ENCODE measurements at places on chromosomes 2 and 18.

- DNase-seq = no peak
Measured at GRCh38 chr2:118535818-118536212, 311.6 kb downstream of the EN1 start.

DNA sequence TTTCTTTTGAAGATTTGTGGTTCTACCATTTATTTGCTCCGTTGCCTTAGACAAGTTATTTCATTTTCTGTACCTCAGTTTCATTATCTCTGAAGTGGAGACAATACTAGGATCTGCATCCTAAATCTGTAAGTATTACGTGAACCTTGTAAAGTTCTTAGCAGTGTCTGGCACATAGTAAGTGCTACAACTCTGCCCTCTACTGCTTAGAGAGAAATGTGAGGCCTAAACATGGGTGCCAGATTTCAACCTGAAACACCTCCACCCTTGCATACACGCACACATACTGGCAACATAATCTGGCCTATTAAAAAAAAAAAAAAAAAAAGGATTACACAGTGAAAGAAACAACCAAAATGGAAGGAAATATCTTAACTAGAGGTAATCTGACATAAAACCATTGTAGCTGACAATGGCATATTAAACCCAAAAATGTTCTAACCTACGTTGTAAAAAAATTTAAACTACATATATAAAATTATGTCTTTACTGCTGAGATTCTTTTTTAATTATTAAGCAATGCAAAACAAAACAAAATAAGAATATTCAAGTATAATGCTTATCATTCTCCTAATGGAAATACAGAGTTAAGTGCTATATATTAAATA, 132.6 kb downstream of the MAP2 start:
- peak; percentile 36 for DNase-seq

DNA sequence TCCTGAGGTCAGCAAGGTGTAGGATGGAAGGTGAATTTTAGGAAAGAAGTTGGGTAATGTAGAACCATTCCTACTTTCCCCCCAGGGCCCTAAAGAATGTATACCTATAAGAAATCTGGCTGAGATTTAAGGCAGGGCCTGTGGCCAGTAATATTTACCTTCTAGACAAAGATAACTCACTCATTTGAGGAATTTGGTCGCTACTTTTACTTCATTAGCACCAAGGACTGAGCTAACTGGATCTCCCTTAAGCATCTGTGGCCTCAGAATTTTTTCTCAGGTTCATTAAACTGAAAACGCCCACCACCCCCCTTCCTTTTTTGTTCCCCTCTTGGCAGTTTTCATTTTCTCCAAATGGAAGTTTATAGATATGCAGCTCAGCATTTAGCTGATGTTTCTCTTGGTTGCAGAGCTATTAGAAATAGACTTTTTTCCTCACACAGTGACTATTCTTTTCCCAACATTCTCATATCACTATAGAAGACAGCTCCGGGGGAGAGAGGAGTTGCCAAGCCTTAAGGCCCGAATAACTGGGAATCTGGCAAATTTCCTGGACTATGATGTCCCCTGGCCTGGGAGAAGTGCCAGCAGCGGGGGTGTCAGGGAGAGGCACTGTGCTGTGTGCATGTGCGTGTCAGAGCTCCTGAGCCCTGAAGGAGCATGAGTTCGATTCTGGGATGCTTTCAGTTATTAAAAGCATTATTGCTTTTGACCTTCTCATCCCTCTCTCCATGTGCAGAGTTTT, 310.9 kb downstream of the PRKCE start:
- peak; percentile 75 for DNase-seq

GRCh38 chr2:121803503-121803902, 48.1 kb downstream of the TSN start:
- DNase-seq = no peak

- DNase-seq = no peak
Measured at GRCh38 chr2:120609826-120610395, 125.8 kb upstream of the GLI2 start.

GRCh38 chr2:127320586-127321275, 26.8 kb upstream of the ERCC3 start:
- DNase-seq = peak; percentile 29

GRCh38 chr18:2799369-2799768, 47.4 kb upstream of the EMILIN2 start:
- no peak for DNase-seq

- no peak for DNase-seq
Measured at GRCh38 chr2:20080428-20080827, 29.0 kb upstream of the LAPTM4A start.

GRCh38 chr2:178250429-178250828, 56.1 kb downstream of the OSBPL6 start:
- DNase-seq = no peak

DNA sequence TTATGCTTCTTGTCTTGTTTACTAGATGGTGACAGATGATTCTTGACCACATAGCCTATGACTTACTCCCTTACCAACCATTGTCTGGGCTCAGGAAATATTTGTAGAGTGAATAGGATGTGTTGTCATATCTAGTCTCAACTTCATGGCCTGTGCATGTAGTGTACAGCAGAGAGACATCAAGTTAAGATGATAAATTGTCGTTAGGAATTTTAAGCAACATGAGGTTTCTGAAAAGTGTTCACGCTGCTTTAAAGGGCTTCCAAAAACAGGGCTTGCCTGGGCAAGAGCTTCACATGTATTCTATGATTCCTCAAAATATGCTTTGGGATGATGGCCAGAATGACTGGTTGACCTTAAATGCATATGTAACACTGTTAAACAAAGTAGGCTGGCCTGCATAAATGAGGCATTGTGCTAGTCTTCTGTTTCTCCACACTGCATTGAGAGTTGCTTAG, 424.0 kb downstream of the RND3 start:
- peak; percentile 35 for DNase-seq

DNA sequence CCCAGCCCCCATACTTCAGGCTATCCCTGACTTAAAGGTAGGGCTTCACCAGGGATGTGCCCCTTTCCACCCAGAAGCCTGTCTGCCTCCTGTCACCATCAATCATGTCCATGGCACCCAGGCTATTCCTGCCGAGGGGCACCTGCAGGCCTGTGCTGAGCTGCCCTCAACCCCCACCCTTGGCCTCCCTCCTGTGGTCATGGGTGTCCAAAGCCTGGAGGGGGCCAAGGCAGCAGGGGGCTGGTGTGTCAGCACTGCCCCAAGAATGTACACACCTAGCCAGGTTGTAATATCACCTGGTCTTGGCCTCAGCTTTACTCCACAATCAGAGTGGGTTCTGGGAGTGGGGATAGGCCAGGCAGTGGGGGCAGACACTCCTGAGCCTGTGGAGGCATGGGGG, 69.3 kb downstream of the SUCLG1 start:
- DNase-seq = no peak

GRCh38 chr2:88871336-88871735, 179.9 kb downstream of the RPIA start:
- DNase-seq = no peak

DNA sequence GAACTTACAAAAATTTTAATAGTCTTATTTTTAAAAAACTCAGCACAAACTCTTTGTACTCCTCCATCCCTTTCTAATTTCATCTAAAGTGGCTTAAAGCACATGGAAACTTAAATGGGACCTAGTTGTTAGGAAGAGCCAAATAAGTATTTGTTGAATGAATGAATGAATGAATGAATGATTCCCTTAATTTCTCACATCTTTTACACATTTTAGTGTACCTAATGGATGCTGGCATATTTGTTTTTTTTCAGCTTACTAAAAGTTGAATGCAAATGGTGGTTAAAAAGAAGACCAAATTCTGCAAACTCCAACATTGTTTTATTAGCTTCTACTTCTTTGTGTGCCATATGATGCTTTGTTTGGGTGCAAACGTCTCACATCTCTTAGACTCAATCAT, 89.6 kb downstream of the KYNU start:
- DNase-seq = no peak

DNA sequence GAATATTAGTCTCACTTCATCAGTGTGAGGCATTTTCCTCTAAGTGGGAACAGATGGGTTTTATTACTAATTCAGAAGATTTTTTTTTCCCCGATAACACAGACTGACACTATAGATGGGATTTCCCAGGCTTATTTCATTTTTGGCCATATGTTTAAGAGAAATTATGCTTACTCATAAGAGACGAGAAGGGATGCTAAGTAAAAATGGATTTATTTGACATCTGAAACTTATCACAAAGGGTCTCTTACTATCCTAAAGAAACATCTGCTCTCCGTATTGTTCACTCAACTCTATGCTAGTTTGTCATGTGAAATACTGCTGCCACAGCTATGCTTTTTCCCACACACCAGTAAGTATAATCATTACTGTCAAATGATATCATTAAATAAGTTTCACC, 1476.3 kb downstream of the LRP1B start:
- DNase-seq = no peak

DNA sequence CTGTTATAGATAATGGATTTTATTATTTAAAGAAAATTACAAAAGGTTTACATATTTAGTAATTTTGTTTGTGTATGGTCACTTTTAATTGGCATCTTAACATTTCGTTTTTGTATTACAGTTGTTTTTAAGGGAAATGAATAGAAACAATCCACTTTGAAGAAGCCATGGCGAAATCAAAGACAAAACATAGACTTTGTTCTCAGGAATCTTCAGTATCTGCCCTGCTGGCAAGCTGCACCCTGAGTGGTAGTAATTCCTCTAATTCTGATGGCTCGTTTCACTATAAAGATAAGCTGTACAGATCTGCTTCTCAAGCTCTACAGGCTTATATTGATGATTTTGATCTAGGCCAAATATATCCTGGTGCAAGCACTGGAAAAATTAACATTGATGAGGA, 2.7 kb downstream of the C18orf54 start:
- no peak for DNase-seq

DNA sequence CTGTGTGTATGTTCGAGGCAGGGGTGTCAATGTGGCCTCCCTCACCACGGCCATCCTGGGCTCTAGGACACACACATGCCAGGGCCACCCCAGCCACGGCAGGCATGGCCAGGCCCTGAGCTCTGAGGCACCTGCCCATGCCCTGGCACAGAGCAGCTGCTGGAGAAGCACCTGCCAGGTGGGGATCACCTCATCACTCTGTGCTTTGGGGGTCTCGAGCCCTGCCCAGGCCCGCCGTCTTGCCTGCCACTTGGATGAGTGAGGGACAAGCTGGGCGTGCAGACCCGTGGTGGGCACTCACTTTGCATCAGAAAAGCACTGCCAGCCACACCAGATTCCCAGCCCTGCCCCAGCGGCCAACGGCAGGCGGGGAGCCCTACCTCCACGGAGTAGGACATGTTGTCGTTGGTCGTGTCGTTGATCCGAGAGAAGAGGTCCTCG, 33.1 kb downstream of the KIF1A start:
- no peak for DNase-seq

DNA sequence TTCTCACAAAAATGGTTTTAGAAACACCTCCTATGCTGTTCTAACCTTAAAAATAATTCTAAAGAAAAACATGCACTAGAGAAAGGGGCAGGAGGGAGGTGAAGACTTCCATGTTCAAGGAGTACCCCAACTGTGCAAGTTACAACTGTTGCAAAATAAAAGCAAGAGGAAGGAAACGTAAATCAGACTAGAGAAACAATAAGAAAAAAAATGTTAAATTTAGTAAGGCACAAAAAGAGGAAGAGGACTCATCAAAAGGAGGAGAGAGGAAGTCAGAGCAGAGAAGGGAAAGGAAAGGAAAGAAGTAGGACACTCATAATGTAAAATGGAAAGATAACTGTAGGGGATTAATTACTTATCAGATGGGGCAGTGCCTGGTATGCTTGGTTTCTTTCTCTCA, 34.1 kb downstream of the RAPH1 start:
- DNase-seq = no peak

DNA sequence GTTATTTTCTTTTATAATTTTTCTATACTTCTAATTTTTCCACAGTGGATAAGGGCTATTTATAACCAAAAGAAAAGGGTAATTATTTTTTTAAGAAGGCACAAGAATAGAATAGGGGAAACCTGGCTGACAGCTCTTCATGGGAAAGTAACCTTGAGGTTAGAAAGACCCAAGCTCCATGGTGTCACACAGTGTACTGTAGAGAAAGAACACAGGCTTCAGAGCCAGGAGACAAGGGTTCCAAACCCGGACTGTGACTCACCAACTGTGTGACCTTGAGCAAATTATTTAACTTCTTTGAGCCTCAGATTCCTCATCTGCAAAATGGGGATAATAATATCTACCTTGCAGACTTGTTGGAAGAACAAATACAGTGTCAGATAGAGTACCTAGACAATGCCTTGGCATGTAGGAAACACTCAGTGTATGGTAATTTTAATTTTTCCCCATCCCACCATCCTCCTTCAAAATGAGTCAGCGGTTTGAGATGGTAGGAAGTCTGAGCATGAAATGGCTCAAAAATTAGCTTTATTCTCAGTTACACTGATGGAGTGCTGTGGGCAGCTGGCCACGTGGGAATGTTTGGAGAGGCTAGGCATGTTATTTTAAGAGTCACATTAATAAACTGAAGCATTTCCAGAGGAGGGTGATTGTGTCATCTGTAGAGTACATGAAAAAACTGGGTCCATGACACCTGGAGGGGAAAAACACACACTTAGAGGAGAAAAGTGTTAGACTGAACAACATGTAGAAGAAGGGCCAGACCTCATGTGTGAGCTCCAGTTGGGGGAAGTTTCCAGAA, 36.7 kb downstream of the TMEM37 start:
- DNase-seq = no peak

DNA sequence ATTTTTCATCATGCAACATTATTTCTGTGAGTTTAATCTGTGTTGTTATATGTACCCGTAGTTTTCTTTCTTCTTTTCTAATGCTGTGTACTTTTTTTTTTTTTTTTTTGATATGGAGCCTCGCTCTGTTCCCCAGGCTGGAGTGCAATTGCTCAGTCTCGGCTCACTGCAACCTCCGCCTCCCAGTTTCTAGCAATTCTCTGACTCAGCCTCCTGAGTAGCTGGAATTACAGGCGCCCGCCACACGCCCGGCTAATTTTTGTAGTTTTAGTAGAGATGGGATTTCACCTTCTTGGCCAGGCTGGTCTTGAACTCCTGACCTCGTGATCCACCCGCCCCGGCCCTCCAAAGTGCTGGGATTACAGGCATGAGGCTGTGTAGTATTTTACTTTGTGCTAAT, 155.4 kb downstream of the GALR1 start:
- DNase-seq = no peak

DNA sequence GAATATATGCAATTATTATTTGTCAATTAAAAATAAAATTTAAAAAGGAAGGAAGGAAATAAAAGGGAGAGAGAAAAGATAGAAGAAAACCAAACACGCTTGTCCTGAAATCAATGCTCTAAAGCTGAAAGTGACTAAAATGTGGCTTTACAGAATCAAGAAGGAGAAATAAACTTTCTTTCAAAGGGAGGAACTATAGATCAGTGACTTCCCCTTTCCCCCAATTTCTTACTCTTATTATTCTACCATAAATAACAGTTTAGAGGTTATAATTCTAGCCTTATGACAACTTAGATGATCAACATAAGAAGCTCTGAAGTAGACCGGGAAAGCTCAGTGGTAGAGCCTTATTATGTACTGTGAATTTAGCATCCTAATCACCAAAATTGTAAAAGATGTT, 122.5 kb downstream of the ARHGAP15 start:
- no peak for DNase-seq

- DNase-seq = peak; percentile 74
Measured at GRCh38 chr18:2935438-2936192, 77.3 kb downstream of the LPIN2 start.

Measured in fibroblast of gingiva (primary cell).